ENCODE measurements at places on chromosomes 6 and 20.

GRCh38 chr6:22254886-22255285 lies 42.0 kb downstream of the PRL start:
- no peak for DNase-seq

GRCh38 chr6:28965706-28966105 lies 39.4 kb downstream of the ZNF311 start:
- no peak for DNase-seq

DNA sequence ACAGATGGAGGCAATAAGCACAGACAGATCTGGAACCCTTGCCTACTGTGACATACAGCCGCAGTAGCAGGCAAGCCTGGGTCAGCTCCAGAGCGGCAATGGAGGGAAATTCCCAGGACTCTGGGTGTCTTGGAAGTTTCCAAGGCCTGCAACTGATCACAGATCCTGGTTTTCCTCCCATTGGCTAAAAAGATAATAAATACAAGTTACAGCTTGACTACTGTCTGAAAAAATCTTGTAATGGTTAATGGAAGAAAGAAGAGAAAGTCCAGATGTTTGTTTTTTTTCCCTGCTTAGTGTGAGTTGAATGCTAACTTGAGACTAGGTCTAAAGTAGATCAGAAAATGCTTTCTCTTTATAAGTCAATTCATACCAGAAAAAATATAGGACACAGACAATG lies 307.6 kb downstream of the ALDH8A1 start:
- DNase-seq, result no peak

DNA sequence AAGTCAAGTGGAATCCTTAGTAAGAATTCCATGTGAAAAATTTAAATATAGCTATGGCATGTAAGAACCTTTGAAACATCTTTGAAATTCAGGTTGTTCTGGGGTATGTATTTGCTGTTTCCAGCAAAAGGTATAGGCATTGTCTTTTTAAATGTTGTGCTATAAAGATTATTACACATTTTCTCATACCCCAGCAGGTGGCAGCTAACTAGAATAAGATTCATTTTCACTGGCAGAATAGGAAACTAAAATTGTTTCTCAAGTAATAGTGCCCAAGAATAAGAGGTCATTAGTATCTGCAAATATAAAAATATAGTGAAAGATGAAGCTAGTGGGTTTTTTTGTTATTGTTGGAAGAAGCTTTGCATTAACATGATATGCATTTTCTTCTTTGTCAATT lies 1.8 kb downstream of the GRIK2 start:
- no peak for DNase-seq

- no peak for DNase-seq
Measured at GRCh38 chr6:11414176-11414963, 123.2 kb upstream of the TMEM170B start.

- no peak for DNase-seq
Measured at GRCh38 chr6:44966449-44967092, 361.6 kb upstream of the RUNX2 start.

DNA sequence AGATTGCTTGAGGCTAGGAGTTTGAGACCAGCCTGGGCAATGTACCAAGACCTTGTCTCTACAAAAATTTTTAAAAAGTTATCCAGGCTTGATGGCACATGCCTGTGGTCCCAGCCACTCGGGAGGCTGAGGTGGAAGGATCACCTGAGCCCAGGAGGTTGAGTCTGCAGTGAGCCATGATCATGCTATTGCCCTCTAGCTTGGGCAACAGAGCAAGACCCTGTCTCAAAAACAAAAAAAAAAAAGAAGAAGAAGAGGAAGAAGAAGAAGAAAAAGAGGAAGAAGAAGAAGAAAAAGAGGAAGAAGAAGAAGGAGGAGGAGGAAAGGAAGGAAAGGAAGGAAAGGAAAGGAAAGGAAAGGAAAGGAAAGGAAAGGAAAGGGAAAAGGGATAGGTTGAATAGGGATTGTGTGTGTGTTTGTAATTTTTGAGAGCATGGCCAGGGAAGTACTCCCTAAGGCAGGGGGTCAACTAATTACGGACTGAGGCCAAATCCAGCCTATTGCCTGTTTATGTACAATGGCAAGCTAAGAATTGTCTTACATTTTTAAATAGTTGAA lies 43.0 kb upstream of the ZNF217 start:
- DNase-seq, result no peak

- no peak for DNase-seq
Measured at GRCh38 chr6:87946669-87947068, 101.0 kb upstream of the SPACA1 start.

GRCh38 chr6:111559188-111560097 lies 46.2 kb downstream of the TRAF3IP2 start:
- no peak for DNase-seq

GRCh38 chr6:36844232-36845170 lies 5.3 kb upstream of the CPNE5 start:
- no peak for DNase-seq

DNA sequence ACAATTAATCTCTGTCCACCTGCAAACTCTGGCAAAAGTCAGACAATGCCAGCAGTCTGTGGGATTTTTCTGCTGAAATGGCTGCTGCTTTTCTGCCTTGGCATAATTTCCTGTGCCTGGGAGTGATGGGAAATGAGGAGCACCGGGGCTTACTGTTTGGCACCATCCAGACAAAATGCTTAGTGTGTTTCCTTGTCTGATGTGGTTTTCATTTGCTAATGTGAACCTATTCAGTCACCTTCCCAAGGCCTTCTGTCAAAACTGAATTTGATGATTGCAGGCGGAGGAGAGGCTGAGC lies 56.4 kb downstream of the CDH4 start:
- no peak for DNase-seq

GRCh38 chr20:57384953-57385761 lies 6.0 kb upstream of the RBM38 start:
- DNase-seq, result no peak

DNA sequence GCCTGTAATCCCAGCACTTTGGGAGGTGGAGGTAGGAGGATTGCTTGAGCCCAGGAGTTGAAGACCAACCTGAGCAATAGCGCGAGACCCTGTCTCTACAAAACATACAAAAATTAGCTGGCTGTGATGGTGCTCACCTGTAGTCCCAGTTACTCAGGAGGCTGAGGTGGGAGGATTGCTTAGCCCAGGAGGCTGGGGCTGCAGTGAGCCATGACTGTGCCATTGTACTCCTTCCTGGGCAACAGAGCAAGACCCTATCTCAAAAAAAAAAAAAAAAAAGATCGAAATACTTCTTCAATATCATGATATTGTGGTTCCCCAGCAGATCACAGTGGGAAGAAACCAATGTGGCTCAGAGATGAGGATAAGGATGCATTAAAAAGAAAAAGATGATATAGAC lies 47.6 kb downstream of the SOBP start:
- DNase-seq, result no peak

- no peak for DNase-seq
Measured at GRCh38 chr6:157187182-157188083, 135.9 kb downstream of the TMEM242 start.

DNA sequence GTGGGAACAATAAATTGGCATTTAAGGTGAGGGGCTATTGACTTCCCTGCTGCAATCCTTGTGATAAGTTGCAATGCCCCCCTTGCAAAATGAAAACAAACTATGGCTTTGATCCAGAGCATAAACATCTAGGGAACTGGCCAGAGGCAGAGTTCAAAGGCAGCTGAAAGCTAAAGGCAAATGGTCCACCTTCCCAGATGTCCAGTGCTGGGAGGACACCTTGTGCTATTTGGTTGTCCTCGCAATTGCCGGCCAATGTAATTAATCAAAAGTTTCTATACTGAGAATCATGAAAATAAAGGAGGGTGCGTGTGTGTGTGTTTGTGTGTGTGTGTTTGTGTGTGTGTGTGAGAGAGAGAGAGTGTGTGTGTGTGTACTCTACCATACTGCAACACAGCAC lies 337.4 kb downstream of the CBLN4 start:
- no peak for DNase-seq
